ENCODE measurements at places on chromosomes 1 and 21. TPM values are rescaled to one million over a fixed set of nuclear protein-coding genes. Genes with fewer than 3 reads are reported as not detected.

DNA sequence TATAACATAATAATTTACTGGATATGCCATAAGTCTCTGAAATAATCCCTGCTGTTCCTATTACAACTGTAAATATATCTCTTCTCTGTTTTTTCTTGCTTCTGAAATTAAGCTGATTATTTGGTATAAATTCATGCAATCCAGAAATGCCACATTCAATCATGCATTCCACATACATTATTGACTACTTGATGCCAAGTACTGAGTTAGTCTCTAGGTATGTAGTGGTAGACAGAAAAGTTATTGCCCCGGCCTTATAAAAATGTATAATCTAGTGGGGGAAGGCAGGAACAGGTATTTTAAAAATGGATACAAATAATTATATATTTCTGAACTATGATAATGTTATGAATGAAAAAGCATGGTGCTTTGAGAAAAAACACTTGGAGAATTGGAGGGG lies 338.6 kb upstream of the SNX7 start:
- H3K4me1 ChIP-seq: no peaks in the 10 kb centered on the region
- no peaks in the 10 kb centered on the region for H3K36me3 ChIP-seq
- no peaks in the 10 kb centered on the region for H3K27me3 ChIP-seq
- peak overlapping the region; percentile 58 for H3K27ac ChIP-seq
- DNase-seq: no peak

DNA sequence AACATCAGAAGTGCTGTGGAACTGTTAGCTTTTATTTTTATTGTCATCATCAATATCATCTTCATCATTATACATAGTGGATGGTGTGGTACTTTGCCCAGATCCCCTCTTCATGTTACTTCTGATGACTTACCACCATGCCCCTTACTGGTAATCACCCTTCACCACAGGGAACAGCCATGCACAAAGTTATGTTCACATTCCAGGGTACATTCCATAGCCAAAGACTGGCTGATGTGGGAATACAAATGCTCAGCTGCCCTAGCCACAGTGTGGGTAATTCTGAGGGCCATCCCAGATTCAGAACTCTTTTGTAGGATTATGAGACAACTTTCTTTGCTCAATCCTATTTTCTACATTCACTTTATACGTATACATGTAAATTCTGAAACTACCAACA lies 691.3 kb upstream of the CXADR start:
- H3K4me1 ChIP-seq: no peaks in the 10 kb centered on the region
- H3K4me3 ChIP-seq: no peak overlapping the region
- H3K27me3 ChIP-seq: no peaks in the 10 kb centered on the region
- DNase-seq: no peak
- no peak overlapping the region for H3K27ac ChIP-seq

DNA sequence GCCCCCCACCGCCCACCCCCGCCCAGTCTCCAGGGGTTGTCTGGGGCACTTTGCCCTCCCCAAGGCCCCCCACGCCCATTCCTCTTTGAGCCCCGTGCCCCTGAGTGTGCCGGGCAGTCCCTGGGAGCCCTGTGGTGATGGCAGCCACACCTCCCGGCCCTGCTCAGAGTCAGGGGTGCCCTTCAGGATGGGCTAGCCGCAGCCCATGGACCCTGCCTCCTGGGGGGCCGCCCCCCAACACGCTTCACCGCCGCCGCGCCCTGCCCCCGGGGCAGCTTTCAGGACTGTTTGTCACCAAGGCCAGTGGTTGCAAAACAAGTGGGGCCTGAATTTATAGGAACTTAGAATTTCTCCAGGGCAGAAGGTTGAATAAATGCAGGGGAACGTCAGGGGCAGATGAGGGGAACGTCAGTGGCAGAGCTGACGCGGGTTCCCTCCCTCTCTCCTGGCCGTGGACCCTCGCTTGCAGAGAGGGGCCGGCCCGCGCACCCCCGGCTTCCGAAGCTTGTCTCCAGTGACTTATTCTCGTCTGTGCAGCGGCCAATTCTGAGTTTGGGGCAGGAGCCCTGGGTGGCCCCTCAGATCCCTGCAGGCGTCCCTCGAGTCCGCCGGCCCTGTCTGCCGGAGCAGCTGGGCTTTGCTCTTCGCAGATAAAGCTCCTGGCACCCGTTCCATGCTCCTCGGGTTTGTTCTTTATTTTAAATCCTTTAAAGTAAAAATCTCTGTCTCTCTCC lies 41.2 kb upstream of the ADARB1 start:
- H3K4me1 ChIP-seq: peaks cover 38% of the 10 kb centered on the region
- peak overlapping the region; percentile 42 for H3K27ac ChIP-seq
- H3K36me3 ChIP-seq: no peaks in the 10 kb centered on the region
- H3K4me3 ChIP-seq: no peak overlapping the region
- H3K27me3 ChIP-seq: peaks cover 49% of the 10 kb centered on the region
- DNase-seq: no peak

DNA sequence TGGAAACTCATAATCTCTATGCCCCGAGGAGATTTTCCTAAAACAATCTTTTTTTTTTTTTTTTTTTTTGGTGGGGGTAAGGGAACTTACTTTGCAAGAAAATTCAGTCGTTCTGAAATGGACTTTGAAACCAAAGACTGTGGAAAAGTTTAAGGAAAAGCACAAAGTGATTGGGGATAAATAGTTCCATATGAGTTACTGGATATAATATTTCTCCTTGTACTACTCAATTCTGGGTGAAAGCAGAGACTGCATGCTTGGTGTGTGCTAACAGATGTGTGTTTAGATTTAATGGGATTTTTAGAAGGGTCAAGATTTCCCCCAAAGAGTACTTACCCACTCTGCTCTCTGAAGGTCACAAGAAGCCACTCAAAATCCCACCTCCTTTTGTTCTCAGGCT lies 204.9 kb upstream of the USP24 start:
- no peaks in the 10 kb centered on the region for H3K27me3 ChIP-seq
- no peak overlapping the region for H3K4me3 ChIP-seq
- no peaks in the 10 kb centered on the region for H3K36me3 ChIP-seq
- H3K27ac ChIP-seq: no peak overlapping the region
- no peaks in the 10 kb centered on the region for H3K4me1 ChIP-seq

- peaks cover 13% of the 10 kb centered on the region for H3K4me1 ChIP-seq
- H3K27me3 ChIP-seq: no peaks in the 10 kb centered on the region
- no peak overlapping the region for H3K4me3 ChIP-seq
- H3K36me3 ChIP-seq: peaks cover 96% of the 10 kb centered on the region
- no peak overlapping the region for H3K27ac ChIP-seq
- no peak for DNase-seq
Measured at GRCh38 chr1:41041614-41042270, 20.2 kb upstream of the SLFNL1 start.

DNA sequence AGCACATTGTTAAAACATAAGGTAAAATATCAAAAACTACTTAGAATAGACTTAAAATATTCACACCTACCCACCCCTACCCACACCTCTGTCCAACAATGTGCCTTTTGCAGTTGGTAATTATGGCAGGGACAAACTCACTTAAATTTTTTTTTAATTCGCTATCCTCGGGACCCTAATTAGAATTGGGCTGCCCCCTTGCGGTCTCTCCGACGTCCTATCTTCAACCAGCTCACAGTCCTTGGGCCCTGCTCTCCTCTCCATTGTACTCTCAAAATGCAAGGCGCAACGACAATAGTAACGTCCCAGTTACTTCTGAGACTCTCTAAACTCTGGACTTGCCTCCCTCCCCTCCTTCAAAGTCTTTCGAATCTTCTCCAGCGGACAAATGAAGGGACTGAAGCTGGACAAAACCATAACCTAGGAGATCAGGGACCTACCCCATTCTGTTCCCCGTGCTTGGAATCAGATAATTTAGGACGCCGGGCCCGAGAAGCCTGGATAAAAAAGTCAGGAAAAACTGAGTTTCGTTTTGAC lies 1.1 kb upstream of the CIART start:
- H3K4me3 ChIP-seq: peak overlapping the region; percentile 54
- H3K4me1 ChIP-seq: peaks cover 21% of the 10 kb centered on the region
- peak; percentile 80 for DNase-seq
- peak overlapping the region; percentile 91 for H3K27ac ChIP-seq
- H3K27me3 ChIP-seq: no peaks in the 10 kb centered on the region

- H3K36me3 ChIP-seq: no peaks in the 10 kb centered on the region
- no peaks in the 10 kb centered on the region for H3K4me1 ChIP-seq
- no peaks in the 10 kb centered on the region for H3K27me3 ChIP-seq
- H3K4me3 ChIP-seq: no peak overlapping the region
Measured at GRCh38 chr1:191261111-191261510, 783.4 kb upstream of the BRINP3 start.

DNA sequence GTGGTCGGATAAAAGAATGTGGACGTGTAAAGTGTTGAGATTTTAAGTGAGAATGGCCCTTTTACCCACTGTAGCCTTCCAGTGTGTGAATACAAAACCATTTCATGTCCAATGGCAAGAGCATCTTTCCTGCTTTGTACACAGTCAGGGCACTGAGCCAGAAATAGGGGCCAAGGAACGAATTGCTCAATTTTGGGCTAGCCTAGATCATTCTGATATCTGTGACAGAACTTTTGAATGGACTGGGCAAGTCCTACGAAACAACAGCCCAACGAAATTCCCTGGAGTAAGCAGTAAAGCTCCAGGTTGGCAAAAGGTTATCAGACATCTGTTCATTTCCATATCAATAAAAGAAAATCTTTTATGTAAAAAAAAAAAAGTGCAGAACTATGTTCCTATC lies 5.5 kb downstream of the KIF26B start:
- no peak overlapping the region for H3K4me3 ChIP-seq
- no peak overlapping the region for H3K27ac ChIP-seq

GRCh38 chr1:230271300-230272035 lies 154.7 kb downstream of the PGBD5 start:
- DNase-seq: no peak
- no peaks in the 10 kb centered on the region for H3K27me3 ChIP-seq

DNA sequence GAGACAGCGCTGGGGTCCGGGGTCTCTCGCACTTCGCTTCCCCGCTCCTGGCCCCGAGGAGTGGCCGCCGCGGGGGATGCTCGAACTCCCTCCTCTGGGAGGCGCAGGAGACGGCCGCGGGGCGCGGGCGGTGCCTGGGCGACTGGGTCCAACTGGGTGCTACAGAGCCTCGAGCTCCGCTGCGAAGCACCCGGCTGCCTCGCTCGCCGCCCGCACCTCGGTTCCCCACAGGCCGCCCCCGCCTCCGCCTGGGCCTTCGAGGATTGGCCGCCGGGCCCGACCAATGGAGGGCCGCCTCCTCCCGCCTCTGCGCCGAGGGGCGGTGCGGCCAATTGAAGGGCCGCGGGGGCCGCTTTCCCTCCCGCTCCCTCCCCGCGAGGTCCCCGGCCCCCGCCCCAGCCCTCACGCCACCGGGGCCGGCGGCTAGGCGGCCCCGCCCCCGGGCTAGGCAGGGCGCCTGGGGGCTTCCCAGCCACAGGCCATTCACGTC lies at the start of gene CNN3:
CNN3 (minus strand) TSS at position 196 of the 490 bp plus-strand sequence. CDS start 216 bp downstream, outside the sequence.
- H3K27me3 ChIP-seq: no peaks in the 10 kb centered on the region
- no peaks in the 10 kb centered on the region for H3K36me3 ChIP-seq
- H3K4me1 ChIP-seq: peaks cover 33% of the 10 kb centered on the region
- H3K4me3 ChIP-seq: peak within 1 kb of the TSS; percentile 60
- peak; percentile 98 for DNase-seq

GRCh38 chr1:178938959-178939317 lies 68.1 kb upstream of the ANGPTL1 start:
- DNase-seq: peak; percentile 88
- peak overlapping the region; percentile 89 for H3K27ac ChIP-seq
- no peak overlapping the region for H3K4me3 ChIP-seq
- H3K4me1 ChIP-seq: no peaks in the 10 kb centered on the region
- H3K36me3 ChIP-seq: no peaks in the 10 kb centered on the region

Gene FBXO28
- 9.4 TPM for total RNA-seq

Gene CASQ1
- total RNA-seq: not detected

Gene AGPAT3
- total RNA-seq: 35.0 TPM
